ENCODE measurements at places on chromosomes 12 and 14.

DNA sequence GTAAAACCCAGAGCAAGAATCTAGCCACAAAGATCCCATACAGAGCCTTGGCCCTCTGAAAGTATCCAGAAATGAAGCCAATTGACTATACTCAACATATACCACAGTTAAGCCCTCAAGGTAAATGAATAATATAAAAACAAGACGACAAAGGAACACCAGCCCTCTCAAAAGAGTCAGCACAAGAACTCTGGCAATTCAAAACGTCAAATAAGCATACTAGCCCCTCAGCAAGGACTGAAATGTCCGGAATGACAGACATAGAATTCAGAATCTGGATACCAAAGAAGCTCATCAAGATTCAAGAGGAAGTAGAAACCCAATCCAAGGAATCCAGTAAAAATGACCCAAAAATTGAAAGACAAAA, 49.9 kb downstream of the GTF2A1 start:
- no peak for DNase-seq

GRCh38 chr14:35215110-35215813, 76.9 kb upstream of the PSMA6 start:
- DNase-seq, result no peak

DNA sequence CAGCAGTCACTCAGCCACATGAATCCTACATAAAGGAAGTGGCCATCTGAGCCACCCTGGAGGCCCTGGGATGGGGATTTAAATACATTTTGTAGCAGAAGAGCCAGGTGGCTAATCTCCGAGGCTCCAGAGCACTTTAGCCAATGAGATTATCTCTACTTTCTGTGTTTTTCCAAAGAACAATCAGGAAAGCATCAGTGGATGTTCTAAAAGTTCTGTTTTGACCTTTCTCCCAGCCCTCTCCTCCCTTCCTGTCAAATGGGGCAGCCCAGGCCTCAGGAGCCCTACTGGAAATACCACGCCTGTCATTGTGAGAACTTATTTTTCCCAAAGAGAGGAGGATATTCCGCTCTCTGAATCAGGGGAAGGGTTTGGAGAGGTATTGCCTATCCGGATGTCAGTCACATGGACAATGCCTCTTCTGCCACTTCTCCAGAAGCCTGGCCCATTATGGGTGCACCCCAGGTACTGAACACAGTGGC, 336.8 kb upstream of the FKBP4 start:
- DNase-seq, result no peak

GRCh38 chr12:28219827-28220226, 29.6 kb downstream of the CCDC91 start:
- DNase-seq, result no peak

DNA sequence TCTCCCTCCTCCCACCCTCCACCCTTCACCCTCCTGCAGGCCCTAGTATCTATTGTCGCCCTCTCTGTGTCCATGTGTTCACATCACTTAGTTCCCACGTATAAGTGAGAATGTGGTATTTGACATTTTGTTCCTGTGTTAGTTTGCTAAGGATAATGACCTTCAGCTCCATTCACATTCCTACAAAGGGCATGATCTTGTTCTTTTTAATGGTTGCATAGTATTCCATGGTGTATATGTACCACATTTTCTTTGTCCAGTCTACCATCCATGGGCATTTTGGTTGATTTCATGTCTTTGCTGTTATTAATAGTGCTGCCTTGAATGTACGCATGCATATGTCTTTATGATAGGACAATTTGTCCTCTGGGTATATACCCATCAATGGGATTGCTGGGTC, 29.6 kb downstream of the C12orf71 start:
- no peak for DNase-seq

DNA sequence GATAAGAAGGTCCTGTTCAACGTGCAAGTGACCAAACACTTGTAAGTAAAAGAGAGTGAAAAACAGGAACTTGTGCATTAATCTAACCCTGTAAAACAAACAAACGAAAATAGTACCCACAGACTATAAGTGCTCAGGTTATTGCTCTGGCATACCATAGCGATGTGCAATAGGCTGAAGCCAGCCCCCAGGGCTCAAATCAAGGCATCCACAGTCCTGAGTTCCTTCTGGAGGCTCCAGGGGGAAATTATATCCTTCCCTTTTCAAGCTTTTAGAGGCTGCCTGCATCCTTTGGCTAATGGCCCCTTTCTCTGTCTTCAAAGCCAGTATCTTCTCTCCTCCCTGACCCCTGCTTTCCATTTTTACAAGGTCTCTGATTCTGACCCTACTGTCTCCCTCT, 8.1 kb upstream of the CMAS start:
- no peak for DNase-seq

DNA sequence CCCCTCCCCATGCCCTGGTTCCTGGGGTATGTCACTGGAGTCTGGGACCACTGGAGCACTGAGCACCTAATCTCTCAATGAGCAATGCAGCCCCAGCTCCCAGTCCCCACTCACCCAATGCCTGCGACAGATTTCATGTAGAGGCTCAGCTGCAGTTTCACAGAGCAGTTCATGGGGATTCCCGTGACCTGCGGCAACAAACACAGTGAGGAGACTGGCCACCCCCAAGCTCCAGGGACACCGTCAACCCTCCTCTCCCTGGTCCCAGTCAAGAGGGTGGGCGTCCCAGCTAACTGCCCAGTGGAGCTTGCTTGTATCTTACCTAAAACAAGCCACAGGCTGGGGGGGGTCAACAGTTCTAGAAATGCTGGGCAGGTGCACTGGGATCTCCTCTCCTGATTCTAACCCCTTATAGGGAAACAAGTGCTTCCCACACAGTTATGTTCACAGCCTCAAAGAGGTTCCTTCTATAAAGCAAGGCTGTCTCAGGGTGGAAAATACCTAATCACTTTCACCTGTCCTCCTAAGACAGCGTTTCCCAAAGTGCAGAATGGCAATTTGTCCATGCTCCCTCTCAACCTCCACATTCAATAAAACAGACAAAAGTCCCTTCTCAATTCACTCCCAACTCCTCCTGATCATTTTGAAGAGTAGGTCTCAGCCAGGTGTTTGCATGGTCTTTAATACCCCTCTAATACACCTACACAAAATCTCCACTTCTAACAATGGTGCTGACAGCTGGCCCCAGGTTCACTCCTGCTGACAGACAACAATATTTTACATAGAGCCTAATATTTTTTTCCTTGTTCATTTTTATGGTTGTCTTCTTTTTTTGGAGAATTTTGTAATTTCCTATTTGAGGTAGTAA, 68.3 kb downstream of the SCARB1 start:
- no peak for DNase-seq

DNA sequence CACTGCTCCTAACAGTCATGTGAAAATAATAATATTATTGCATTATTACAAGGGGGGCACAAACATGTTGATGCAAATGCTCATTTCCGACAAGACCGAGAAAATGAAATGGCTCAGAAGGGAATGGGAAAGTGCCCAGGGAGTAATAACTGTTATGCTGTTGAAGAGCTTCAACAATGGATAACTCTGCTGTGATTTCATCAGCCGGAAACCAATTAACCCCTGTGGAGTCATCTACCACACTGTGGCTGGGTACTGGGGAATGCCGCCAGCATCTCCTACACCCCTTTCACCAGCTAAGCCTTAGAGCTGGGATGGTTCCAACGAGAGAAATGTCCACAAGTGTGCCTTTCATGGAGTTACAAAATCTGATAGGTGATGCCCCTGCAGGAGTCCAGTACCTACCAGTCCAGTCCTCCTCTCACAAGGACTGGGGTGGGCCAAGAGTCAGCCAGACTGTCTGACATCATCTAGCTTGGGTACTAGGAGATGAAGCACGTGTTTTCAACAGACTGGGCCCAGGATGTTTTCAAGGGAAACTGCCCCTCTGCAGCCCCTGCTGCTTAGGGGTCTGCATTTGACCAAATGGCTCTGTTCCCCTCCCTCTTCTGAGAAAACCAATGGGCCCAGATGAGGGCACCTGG, 509.3 kb upstream of the CCDC196 start:
- DNase-seq, result no peak

- no peak for DNase-seq
These were observed 2.5 kb downstream of the KCNH3 start for GRCh38 chr12:49541140-49541861.

DNA sequence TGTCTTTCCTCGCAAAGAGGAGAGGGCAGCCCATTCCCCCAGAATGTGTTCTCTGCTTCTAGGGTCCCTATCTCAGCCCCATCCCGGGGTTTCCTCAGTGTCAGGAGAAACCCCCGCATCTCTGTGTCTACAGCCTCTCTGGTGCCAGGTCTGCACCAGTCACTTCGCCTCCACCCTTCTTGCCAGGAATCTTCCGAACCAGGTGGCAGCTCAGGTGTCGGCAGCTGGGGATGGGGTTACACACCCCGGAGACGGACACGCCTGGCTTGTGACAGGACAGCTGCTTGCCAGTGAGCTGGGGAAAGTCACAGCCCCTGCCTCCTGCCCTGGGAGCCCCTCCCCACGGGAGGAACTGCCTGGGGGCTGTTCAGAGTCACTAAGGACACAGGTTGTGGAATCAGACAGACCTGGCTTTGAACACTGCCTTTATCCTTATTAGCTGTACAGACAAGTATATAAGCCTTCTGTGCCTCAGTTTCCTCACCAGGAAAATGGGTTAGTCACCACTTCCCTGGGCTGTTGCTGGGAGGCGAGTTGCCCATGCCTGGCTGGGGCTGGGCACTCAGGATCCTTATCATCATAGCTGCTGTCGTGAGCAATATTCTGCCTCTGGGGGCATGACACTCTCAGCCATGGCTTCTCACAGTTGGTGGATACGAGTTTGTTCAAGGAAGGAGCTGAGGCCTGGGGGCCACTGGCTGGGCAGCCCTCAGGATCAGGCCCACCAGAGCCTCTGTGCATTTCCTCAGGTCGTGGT, 10.8 kb downstream of the HIP1R start:
- DNase-seq, result no peak

DNA sequence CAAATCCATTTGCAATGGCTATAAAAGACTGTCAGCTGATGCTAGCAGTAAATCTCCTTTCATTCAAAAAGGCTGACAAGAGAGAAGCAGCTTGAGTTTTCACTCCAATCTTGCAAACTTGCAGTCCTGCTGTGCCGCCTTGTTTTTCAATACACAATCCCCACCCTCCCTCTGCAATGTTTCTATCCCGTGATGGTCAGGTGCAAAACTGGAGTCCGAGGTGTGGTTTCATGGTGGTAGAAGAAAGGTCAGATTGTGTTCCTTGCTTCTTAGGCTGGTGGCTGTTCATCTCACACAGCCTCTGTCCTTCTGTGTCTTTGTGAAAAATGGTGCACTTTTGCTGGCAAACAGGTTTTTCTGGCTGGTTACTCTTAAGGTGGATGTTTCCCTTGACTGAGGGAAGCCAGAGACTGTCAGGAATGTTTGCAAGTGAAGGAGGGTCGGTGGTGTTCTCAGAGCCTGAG, 27.7 kb upstream of the TBX3 start:
- no peak for DNase-seq

DNA sequence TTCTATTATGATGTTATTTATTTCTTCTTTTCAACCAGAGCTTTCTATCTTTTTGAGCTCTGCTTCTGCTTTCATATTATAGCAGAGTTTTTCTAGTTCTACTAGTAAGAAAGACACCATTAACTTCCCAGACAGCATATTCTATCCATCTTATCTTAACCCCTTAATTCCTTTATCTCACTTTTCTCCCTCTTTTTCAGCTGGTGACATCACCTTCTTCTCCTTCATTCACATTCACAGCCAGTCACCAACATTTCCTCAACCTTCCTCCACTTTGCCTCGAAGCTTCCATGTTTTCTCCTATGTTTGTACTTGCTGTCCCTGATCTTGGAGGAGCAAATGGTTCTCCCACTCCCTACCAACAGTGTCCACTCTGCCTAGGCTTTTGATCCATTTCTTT, 3.5 kb upstream of the CSRP2 start:
- DNase-seq, result no peak

- DNase-seq, result no peak
These were observed 36.5 kb downstream of the LRRC74A start for GRCh38 chr14:76862546-76863282.

GRCh38 chr12:119687406-119687805, 19.5 kb downstream of the PRKAB1 start:
- no peak for DNase-seq

- no peak for DNase-seq
These were observed 279.4 kb downstream of the CACNA1C start for GRCh38 chr12:2332236-2332635.

GRCh38 chr14:52879958-52880357, 70.9 kb downstream of the FERMT2 start:
- no peak for DNase-seq

DNA sequence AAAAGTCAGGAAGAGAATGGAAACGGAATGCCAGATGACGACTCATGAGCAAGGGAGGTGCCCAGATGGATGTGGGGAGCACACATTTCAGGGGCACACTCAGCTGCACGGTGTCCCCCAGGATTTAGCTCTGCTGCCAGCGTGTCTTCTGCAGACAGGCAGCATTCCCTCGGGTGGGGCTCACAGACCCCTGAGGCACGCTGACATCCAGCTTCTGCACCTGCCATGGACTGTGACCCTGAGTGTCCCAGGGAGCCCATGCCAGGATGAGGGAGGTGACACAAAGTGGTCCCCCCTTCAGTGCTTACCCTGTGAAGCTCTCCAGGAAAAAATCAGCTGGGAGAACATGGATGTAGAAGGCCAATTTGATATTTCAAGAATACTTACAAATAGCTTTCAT, 84.2 kb downstream of the PIWIL1 start:
- no peak for DNase-seq

- no peak for DNase-seq
These were observed 131.3 kb downstream of the IGF1 start for GRCh38 chr12:102349079-102349478.

GRCh38 chr12:54028314-54029201, at the start of gene HOXC6:
Gene HOXC6, plus strand, starts transcription at chr12:54028440. Its CDS starts 82 bp downstream, at chr12:54028522.
- peak; percentile 31 for DNase-seq

- DNase-seq, result no peak
These were observed 442.5 kb downstream of the NRXN3 start for GRCh38 chr14:78612666-78613065.

GRCh38 chr12:121620333-121620891, 5.9 kb upstream of the ORAI1 start:
- no peak for DNase-seq

DNA sequence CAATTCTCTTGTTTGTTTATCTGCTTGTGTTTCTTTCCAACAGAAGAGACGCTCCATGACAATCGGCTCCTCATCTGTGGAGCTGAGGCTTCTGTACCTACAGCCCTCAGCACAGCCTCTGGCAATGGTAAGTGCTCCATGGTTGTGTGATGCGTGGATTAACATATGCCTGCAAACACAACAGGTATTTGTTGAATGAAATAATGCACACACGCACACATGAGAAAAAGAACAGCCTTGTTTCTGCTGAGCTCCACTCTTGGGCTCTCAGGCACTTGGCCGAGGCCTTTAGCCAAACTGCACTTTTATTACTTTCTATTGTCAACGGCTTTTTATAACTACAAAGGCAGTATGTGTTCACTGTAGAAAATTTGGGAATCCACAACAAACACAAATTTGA, 120.4 kb upstream of the TMCC3 start:
- no peak for DNase-seq

DNA sequence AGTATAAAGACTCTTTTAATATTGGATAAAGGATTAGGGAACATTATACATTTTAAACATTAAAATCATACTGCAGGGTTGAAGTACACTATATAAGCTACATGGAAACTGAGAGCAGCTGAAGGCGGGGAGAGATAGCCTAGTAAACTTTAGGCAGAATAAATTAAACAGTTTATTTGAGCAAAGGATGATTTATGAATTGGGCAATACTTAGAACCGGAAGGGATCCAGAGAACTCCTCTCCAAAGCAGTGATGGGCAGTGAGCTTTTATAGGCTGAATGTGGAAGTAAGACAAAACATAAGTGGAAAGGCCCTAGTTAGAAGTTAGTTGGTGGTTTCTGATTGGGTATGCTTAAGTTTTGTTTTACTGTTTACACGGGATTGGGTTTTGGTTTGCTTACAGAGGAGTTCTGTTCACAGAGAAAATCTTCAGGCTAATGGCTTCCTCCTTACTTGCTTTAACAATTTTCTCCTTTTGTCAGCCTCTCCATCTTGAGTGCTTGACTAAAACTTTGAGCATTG, 18.9 kb downstream of the LEMD3 start:
- DNase-seq, result no peak

All from right lobe of liver (tissue), 6 donors.